ENCODE measurements at places on chromosomes 16 and 17.

DNA sequence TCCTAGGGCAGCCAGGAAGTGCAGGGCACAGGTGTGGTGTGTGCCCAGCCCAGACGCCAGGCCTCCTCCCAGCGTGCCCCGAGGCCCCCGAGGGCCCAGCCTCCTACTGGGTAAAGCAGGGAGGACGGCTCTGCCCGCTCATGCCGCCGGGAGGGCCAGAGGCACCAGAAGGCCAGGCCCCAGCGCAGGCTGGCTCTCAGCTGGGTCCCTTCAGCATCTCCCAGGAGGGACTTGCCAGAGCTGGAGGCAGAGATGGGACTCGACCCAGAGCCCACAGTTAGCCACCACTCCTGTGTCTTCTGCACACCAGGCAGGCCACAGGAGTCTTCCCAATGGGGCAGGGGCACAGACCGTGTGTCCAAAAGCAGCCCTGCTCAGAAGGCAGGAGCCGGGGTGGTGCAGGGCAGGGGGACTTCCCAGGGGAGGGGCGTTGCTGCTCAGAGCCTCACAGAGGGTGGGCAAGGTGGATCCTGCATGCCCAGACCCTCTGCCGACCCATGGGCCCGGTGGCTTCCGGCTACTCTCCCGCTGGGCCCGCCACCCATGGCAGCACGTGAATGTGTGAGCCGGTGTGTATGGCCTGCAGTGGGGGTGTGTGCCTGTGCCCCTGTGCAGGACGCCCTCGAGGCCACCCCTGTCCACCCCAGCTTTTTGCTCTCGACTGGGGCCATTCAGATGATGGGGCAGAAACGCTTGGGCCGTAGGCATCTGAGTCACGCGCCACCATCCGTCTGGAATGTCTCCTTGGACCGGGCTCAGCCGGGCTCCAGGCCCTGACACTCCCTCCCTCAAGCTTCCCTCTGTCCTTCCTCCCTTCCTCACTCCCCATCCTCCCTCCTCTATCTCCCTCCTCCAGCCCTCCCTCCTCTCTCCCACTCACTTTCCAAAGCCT is 5.7 kb upstream of the ZNF469 start:
- no peak for DNase-seq

- DNase-seq, result no peak
Measured at GRCh38 chr17:34436607-34437006, 73.6 kb upstream of the CCL1 start.

- no peak for DNase-seq
Measured at GRCh38 chr17:36027761-36028160, 10.0 kb upstream of the CCL23 start.

GRCh38 chr17:7889166-7889955 is 772 bp downstream of the CHD3 start:
- DNase-seq, result peak; percentile 60

- no peak for DNase-seq
Measured at GRCh38 chr16:21056396-21056795, 94.2 kb downstream of the DNAH3 start.

DNA sequence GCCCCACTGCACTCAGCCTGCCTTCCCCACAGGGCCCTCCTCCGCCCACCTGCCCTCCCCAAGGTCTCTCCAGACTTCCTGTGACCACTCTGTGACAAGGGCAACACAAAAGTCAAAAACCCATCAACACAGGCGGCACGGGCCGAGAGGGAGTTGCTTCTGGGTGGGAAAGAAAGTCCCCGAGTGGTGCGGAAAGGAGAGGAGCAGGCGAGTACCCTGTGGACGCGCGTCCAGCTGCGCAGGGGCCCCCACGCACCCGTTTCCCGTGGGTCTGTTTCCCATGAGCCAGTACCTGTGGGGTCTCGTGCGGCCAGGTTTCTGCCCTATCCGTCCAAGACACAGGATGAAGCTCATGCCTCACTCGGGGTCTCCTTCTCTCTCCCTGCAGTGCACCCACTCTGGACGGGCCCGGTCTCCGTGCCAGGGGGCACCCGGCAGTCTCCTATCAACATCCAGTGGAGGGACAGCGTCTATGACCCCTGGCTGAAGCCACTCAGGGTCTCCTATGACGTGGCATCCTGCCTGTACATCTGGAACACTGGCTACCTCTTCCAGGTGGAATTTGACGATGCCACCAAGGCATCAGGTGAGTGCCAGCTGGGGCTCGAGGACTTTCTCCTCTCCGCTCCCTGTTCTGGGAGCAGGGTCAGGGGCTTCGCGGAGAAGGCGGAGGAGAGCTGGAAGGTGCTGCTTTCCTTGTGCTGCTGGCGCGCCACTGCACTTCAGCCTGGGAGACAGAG is 12.2 kb downstream of the CD2BP2 start:
- no peak for DNase-seq

GRCh38 chr17:80770881-80771611 is 220.6 kb upstream of the CHMP6 start:
- no peak for DNase-seq

DNA sequence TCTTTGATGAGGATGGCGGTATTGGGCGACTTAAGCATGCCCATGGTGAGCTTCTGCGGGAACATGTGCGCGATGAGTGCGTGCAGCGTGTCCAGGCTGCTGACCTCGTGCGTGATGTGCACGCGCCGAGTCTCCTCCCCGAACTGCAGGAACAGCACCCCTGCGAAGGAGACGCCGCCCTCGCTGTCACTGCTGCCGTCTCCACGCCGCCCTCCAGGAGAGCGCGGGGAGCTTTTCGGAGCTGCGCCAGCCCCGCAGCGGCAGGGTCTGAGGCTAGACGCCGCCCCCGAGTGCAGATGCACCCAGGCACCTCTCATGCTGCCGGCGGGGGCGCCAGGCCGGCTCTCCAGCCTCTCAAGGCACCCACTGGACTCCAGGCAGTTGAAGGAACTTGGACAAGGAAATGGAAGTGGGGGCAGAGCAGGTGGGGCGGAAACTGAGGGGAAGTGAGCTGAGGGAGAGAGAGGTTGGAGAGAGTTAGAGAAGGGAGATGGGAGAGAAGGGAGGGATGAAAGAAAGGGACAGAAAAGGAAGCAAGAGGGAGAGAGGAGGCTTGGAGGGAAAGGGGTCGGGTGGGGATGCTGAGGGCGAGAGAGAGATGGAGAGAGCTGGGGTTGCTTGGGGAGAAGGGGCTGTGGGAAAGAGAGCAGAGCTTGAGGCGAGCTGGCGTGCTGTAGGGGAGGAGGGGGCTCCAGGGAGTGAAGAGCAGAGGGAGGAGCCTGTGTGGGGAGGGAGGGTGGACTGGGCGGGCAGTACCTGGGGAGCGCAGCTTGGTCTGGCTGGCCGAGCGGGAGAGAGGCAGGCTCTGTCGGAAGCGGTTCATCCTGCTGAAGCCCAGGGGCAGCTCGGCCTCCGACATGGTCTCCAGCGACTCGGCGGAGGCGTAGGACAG is 42.1 kb downstream of the SRCIN1 start:
- no peak for DNase-seq

DNA sequence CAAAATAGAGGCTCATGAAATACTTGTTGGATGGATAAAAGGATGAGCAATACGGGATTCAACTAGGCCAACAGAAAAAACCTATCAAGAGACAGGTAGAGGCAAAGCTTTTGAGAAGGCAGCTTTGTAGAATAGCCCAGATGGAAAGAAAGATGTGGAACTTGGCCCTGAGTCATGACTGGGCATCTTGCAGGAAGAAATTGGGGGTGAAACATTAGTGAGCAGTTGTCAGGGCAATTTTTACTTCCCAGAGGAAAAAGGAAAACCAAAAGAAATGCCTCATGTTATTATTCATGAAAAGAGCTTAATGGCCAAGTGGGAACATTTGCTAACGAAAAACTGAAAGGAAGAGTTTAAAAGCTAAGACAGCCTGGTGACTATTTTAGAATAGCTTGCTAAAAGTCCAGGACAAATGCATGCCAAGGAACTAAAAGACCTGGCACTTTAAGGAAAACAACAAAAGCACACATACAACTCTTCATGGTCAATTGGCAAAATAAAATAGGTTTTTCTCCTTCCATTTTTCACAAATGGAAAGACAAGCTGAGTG is 180.1 kb downstream of the HS3ST3A1 start:
- DNase-seq, result no peak

DNA sequence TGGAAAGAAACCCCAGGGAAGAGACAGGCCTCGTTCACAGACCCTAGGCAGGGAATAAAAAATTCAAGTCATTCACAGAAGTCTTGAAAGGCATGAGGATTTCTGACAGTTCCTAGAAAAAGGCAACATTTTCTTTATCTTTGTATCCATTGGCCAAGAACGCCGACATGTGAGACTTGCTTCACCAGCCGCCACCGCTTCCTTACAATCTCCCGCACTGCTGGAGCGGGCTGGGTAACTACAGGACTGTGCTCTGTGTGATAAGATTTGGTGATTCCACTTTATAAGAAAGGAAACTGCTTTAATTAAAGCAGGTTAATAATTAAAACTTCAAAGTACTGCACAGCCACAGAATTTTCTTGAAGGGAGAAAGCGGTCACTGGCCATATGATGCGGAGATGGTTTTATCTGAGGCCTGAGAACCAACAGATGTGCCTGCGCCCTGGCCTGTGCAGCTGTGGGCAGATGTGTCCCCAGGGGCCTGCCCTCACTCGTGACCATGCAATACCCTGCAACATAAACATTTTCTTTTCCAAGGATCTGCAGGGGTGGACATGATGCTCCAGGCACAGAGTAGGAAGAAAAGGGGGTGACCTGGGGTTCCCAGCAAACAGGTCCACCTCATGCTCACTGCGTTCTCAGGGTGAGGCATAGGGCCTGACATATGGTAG is 13.0 kb upstream of the LGALS3BP start:
- DNase-seq, result no peak
